ENCODE measurements at places on chromosomes 2 and 18.

- no peak for DNase-seq
These were observed 32.5 kb downstream of the MERTK start for GRCh38 chr2:111930875-111931274.

DNA sequence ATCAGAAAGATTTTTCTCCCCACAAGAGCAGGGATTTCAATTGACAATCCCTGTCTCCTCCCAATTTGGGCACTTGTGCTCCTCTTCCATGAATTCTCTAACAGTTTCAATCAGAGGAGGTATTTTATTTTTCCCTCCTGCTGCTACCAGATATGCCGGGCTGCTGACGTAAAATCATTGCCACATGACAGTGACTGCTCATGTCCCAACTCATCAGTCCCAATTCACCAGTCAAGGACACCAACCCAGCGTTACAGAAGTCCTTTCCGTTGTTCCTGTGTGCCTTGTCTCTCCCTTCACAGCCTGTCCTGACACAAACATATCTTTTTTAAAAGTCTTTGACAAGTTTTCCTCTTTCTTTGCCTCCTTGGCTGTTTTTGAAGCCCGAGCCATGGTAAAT, 540.2 kb downstream of the LRP1B start:
- no peak for DNase-seq

- peak; percentile 72 for DNase-seq
These were observed 7.3 kb downstream of the EMX1 start for GRCh38 chr2:72924353-72925240.

DNA sequence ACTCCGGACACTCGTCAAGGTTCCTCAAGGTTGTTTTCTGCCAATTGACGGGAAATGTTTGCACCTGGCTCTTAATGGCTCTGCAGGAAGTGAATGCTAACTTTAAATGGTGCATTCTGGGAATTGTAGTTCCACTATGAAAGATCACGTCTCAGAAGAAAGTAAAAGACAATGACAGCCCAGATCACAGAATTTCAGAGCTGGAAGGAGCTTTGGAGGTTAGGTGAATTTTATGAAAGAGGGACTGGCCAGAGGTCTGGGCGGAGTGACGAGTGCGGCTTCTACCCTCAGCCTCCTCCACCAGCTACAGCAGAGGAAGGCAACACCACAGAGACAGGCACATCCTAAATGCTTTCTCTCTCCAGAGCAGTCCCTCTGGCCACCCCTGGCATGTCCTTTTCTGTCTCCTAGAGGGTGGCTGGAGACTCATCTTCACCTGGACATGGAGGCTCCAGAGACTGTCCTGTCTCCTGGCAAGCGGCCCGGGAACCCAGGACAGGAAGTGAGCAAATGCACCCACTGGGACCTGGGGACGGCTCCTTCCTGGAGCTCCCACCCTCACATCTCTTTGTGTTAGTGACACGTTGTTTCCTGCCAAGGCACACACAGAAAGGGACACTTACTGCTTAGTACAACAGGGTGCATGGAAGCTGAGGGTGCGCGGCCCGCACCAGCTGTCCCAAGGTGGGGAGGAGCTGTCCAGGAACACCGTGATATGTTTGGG, 19.4 kb downstream of the THAP4 start:
- no peak for DNase-seq

DNA sequence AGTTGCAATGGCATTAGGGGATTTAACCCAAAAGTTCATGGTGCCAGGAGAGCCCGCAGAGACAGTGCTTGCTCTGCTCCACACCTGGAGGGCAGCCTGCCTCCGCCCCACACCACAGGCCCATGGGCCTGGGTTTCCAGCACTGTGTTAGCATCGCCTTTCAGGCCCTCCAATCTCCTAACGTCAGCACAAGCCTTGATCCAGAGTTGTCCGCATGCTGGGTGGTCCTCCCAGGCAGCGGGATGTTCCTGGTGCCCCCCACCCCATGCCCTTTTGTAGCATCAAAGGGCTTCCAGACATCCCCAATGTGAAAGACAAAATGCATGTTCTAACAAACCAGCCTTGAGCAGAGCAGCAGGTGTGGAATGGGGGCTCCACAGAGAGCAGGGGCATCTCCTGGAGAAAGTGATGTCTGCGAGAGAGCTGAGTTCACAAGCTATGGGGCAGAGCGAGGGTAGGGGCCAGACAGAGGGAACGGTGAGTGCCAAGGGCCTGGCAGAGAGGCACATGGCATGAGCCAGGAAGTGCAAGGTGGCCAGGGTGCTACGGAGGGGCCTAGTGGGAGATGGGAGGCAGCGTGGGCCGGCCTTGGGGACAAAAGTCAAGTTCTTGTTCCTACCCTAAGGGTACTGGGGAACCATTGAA, 119.2 kb downstream of the CYP26B1 start:
- peak; percentile 38 for DNase-seq

DNA sequence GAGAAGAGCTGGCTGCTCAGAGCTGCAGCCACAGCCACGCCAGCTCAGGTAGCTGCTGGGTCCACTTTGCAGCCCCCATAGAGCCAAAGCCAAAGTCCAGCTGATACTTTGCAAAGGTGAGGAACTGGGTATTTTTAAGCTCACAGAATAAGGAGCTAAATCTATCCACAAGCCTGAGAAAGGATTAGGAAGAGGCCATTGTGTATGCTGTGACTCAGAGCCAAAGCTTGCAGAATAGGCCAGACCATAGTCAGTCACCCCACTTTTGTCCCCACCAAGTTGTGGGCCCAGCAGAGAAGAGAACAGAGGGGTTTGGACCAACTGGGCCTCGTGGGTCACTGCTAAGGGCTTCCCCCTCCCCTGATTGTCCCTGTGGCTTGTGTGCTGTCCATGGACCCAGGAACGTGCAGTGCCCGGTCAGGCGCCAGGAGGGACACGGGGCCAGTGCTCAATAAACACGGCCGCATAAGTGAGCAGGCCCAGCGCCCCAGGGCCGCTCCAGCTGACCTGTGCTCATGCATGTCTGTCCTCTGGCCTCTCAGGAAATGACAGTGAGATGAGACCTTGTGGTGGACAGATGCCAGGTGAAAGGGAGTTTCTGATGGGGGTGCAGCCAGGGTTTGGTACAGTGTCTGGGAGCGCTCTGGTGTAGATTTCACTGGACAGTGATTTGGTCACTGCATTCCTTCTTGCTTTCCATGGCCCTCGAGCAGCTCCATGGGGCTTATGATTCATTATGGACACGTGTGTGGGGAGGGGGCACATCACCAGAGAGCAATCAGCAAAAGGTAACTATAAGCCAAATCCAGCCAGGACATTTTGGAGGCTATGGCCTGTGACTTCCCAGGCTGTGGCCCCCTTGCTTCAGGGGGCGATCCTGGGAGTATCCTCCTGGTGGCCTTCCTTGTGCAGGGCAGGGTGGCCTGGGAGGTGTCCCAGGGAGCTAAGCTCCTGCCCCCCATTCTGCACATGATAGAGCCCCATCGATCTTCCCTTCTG, 31.3 kb downstream of the MAL start:
- DNase-seq: no peak

GRCh38 chr2:48107326-48107925, 201.1 kb upstream of the FBXO11 start:
- no peak for DNase-seq

- DNase-seq: no peak
These were observed 88.5 kb downstream of the PRKCE start for GRCh38 chr2:45739796-45740485.

DNA sequence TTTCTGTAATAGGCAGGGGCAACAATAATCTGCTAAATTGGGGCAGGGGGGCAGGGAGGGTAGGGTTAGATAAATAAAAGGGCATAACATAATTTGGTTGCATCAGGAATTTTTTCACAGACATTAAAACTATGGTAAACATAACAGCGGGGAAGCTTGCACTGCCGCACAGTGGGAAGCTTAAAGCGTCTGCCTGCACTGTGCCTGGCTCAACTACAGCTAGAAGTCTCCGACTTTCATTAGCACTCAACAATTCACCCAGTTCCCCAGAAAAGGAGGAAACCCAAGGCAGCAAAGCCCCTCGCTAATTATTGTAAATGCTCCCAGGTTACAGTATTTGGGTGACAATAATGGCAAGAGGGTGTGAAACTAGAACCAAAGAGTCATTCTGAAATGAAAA, 562.9 kb downstream of the ARHGAP15 start:
- no peak for DNase-seq

DNA sequence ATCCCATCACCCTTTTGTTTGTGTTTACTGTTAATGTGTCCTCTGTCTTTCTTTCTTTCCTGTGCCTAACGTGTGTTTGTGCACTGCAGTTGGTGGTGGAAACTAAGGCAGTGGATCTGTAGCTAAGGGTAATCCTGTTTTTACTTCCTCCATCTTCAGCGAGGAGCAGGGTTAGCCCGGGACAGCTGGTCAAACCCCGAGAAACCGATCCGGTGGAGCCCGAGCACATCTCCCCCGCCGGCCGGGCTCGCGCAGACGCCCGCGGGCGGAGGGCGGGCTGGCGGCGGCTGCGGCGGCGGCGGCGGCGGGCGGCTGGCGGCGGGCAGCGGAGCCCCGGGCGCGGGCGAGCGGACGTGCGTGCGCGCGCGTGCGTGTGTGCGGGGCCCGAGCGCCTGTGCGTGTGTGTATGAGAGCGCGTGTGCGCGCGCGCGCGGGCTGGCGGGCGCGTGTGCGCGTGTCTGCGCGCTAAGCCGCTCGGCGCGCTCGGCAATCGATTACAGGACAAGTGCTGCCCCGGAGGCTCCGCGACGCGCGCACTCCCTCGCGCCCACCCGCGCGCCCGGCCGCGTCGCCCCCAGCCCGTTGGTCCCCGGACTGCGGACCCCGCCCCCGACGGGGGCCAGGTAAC, at the start of gene IKZF2:
IKZF2 (minus strand) TSS at position 176 of the 628 bp plus-strand sequence. CDS start 2,983 bp downstream, outside the sequence.
- peak; percentile 87 for DNase-seq

DNA sequence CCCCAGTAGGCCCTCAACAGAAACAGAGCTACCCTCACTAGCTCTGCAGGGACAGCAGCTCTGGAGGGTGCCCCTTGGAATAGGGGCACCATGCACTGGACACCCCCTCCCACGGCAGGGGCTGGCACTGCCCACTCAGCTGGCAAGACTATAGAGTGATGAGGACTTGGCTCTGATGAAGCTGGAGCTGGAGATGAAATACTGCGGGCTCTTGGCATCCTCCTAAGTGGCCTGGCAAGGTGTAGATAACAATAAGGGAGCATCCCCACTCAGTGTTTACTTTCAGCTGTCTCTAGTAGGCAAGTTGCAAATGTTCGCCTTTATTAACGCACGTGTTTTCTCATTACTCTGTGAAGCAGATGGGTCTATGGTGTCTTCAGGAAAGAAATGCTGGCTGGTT, 92.7 kb downstream of the PDCL3 start:
- no peak for DNase-seq

- DNase-seq: no peak
These were observed 1.1 kb downstream of the COLEC11 start for GRCh38 chr2:3595985-3596384.

GRCh38 chr18:34661464-34662087, 48.5 kb upstream of the DTNA start:
- DNase-seq: no peak

GRCh38 chr2:122564843-122565242, 809.4 kb downstream of the TSN start:
- DNase-seq: no peak

GRCh38 chr2:14907014-14907612, 274.6 kb downstream of the LRATD1 start:
- no peak for DNase-seq

DNA sequence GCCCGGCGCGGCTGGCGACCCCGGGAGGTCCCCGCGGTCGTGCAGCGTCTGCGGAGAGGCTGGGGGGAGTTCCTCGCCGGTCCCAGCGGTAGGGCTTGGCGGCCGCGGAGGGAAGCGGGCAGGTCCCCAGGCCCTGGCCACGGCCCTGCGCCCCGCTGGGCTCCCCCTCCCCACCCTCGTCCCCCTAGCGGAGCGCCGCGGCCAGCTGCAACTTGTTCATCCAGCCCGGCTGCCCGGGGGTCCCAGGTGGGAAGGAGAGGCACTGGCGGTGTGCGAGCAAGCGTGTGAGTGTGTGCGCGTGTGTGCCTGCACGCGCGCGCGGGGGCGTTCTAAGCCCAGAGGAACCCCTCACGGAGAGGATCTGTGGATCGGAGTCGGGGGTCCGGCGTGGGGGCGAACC, 1.3 kb downstream of the PTPRM start:
- no peak for DNase-seq

DNA sequence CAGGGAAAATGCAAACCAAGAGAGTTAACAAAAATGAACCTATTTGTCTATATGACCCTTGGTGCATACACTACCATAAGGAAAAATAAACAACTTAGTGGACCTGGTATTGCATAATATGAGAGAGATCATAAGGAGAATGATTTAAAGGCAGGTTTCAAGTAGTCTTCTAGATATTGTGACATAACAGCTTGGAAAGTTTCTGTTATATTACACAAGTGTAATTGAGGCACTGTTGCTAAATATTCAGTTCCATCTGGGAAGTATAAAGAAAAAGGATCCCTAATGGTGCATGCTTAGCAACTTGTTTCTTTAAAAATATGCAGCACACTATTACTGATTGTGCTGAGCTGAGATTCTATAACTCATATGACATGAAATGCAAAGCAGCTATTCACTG, 252.2 kb upstream of the SPHKAP start:
- DNase-seq: no peak

DNA sequence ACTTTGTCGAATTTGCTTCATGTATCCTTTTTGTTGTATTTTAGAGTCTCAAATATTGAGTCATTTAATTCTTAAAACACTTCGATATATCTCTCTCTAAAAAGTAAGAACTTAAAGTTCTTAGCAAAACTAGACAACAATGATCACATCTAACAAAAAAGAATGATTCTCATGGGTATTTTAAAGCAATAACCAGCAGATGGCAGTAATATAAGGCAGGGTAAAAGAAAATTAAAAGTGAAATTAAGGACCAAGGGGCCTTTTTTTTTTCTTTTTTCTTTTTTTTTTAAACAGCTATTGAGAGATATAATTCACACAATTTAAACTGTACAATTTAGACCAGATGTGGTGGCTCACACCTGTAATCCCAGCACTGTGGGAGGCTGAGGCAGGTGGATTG, 9.9 kb upstream of the AOX1 start:
- DNase-seq: no peak

DNA sequence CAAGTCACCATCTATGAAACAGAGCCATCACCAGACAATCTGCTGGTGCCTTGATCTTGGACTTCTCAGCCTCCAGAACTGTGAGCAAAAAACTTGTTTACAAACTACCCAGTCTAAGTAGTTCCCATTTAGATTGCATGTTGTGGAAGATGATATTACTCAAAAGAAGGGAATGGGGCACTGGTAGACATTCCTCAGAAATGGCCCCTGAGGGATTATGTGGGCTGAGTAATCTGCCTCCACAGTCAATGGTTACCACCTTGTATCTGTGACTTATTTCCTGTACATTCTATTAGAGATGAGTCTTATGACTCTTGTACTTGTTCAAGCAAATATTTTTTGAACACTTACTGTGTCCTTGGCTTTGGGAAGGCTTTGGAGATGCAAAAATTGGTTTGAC, 160.4 kb downstream of the NUP35 start:
- DNase-seq: no peak

GRCh38 chr18:62551972-62552513, 29.2 kb downstream of the ZCCHC2 start:
- DNase-seq: no peak

- DNase-seq: no peak
These were observed 147.2 kb downstream of the DYSF start for GRCh38 chr2:71600555-71600954.

GRCh38 chr18:2987876-2988790, 24.8 kb downstream of the LPIN2 start:
- DNase-seq: no peak

GRCh38 chr2:218184331-218184730, 17.6 kb upstream of the CXCR1 start:
- no peak for DNase-seq

- DNase-seq: no peak
These were observed 108.8 kb upstream of the TMEM200C start for GRCh38 chr18:6004119-6004518.

GRCh38 chr2:134558208-134558830, 160.5 kb downstream of the TMEM163 start:
- no peak for DNase-seq
